CD4-positive, alpha-beta memory T cell (primary cell): ENCODE measurements at places on chromosomes 6 and 20.
A peak's percentile ranks its signal among the peaks of the same experiment; 100 is the strongest.

- no peak overlapping the region for H3K4me3 ChIP-seq
- no peak for DNase-seq
- H3K36me3 ChIP-seq: no peaks in the 10 kb centered on the region
Observed at GRCh38 chr6:1700278-1700967, 90.7 kb downstream of the FOXC1 start.

DNA sequence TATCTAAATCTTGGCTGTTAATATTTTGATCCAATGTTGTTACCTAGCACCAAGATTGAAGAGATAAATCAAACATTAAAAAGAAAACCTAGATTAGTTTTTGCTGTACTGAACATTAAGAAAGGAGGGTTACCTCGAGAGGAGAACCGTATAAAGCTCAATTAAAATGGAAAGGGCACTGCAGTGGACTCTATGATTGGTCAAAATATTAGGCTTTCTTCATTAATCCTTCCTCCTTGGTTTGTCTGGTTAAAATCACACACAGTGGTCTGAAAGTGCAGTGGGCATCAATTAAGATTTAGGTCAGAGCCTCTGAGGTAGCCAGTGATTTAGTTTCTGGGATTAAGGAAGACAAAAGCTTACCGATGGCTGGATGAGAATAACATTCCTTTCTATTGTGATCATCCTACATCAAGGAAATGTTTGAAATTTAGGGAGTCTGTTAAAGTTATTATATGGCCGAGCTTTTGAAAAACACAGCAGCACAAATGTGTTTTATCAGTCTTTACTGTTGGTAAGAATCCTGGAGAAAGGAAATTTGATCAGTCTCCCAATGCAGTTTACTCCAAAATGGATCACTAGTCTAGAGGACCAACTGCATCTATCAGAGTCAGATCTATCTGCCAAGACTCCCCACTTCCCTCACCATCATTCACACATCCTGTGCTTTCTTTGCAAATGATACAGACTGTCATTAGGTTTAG lies 134.6 kb upstream of the NEDD9 start:
- no peaks in the 10 kb centered on the region for H3K36me3 ChIP-seq
- no peaks in the 10 kb centered on the region for H3K27me3 ChIP-seq
- no peak overlapping the region for H3K4me3 ChIP-seq

GRCh38 chr6:143213859-143214376 lies 153.2 kb downstream of the AIG1 start:
- H3K4me1 ChIP-seq: no peaks in the 10 kb centered on the region
- no peak for DNase-seq
- H3K27ac ChIP-seq: no peak overlapping the region
- no peaks in the 10 kb centered on the region for H3K27me3 ChIP-seq
- H3K4me3 ChIP-seq: no peak overlapping the region

GRCh38 chr6:148440877-148441453 lies 98.3 kb downstream of the SASH1 start:
- H3K4me1 ChIP-seq: no peaks in the 10 kb centered on the region
- no peaks in the 10 kb centered on the region for H3K36me3 ChIP-seq
- no peak overlapping the region for H3K4me3 ChIP-seq
- no peak overlapping the region for H3K27ac ChIP-seq

- no peak overlapping the region for H3K27ac ChIP-seq
- no peak for DNase-seq
- no peak overlapping the region for H3K4me3 ChIP-seq
- H3K27me3 ChIP-seq: no peaks in the 10 kb centered on the region
Observed at GRCh38 chr6:44917430-44917829, 410.7 kb upstream of the RUNX2 start.

- H3K27ac ChIP-seq: no peak overlapping the region
- peaks cover 41% of the 10 kb centered on the region for H3K4me1 ChIP-seq
- H3K27me3 ChIP-seq: no peaks in the 10 kb centered on the region
- no peak for DNase-seq
- no peak overlapping the region for H3K4me3 ChIP-seq
Observed at GRCh38 chr6:33279971-33280511, 3.1 kb downstream of the B3GALT4 start.

GRCh38 chr6:37429352-37429750 lies 3.7 kb upstream of the CMTR1 start:
- DNase-seq: no peak
- no peak overlapping the region for H3K4me3 ChIP-seq
- peaks cover 4% of the 10 kb centered on the region for H3K27me3 ChIP-seq

DNA sequence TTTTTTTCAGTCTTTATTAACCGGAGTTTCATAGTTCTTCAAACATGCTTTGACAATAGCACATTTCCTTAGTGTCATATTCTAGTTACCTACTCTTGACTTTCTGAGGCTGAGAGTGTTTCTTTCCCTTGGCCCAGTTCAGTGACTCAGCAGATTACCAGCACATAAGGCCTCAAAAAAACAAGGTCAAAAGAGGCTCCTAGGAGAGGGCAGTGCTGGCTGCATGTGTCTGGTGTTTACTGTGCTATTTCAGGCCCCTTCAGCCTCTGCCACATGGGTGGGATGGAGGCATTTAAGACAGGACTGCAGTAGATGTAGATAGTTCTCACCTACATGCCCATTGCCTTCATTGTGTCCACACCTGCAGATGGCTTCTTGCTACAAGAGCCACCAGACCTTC lies 198.2 kb upstream of the SSTR4 start:
- H3K36me3 ChIP-seq: no peaks in the 10 kb centered on the region
- no peaks in the 10 kb centered on the region for H3K4me1 ChIP-seq
- no peak for DNase-seq
- H3K4me3 ChIP-seq: no peak overlapping the region
- no peaks in the 10 kb centered on the region for H3K27me3 ChIP-seq
- no peak overlapping the region for H3K27ac ChIP-seq

- no peaks in the 10 kb centered on the region for H3K4me1 ChIP-seq
- no peaks in the 10 kb centered on the region for H3K27me3 ChIP-seq
- H3K36me3 ChIP-seq: no peaks in the 10 kb centered on the region
- no peak overlapping the region for H3K4me3 ChIP-seq
- DNase-seq: no peak
Observed at GRCh38 chr6:21856844-21857243, 263.3 kb downstream of the SOX4 start.

DNA sequence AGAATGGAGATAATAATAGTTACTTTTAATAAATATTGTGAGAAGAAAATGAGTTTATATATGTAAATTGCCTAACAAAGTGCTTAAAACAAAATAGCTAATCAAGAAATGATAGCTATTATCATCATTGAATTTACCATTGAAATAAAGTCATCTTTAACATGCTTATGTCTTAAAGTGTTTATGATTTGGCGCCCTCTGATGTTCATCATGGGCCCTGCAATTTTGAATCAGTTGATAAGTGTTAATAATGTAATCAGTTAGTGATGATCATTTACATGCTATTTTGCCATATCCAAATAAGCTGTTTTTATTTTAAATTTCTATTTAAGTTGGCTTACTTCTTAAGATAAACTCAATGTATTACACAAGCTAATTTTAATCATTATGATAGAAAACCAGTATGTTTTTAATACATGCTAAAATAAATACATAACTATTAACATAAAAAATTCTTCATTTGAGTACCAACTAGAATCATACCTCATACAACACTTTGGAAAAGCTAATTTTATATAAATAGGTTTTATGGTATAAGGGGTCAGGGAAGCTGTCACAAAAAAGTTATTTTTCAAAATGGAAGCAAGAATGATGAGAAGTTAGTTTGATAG lies 39.2 kb upstream of the TPD52L1 start:
- no peak overlapping the region for H3K27ac ChIP-seq
- no peaks in the 10 kb centered on the region for H3K27me3 ChIP-seq
- no peaks in the 10 kb centered on the region for H3K36me3 ChIP-seq
- no peak overlapping the region for H3K4me3 ChIP-seq
- H3K4me1 ChIP-seq: no peaks in the 10 kb centered on the region
- peak; percentile 52 for DNase-seq

DNA sequence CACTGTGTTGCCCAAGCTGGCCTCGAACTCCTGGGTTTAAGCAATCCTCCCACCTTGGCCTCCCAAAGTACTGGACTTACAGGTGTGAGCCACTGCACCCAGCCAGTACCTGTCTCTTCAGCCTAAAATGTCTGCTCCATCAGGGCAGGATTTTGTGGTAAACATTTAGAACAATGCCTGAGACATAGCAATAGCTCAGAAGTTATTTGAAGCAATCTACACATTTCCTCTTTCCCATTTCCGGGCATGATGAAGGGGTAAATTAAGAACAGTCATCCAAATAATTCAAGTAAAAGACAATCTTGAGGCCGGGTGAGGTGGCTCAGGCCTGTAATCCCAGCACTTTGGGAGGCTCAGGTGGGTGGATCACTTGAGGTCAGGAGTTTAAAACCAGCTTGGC lies 69.0 kb upstream of the ZNF217 start:
- H3K4me1 ChIP-seq: peaks cover 26% of the 10 kb centered on the region
- no peaks in the 10 kb centered on the region for H3K36me3 ChIP-seq
- DNase-seq: no peak

DNA sequence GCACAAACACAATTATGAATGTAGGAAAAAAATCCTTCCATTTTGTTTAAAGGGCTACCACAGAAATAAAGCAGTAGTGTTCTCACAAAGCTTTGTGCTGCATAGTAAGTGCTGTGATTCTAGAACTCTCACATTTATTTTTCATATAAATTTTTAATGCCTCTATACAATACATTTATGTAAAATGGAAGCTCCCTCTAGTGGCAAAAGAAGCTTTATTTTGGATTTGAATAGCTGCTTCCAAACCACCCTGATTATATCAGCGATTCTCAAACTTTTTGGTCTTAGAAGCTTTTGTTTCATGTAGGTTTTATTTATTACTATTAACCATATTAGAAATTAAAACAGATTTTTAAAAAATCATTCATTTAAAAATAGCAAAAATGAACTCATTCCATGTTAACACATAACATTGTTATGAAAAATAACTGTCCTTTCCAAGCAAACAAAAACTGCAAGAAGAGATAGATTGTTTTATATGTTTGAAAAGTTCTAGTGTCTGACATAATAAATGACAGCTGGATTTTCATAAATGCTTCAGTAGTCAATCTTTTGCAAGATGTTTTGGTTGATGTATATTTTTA lies 38.4 kb downstream of the HS3ST5 start:
- peak; percentile 3 for DNase-seq
- no peaks in the 10 kb centered on the region for H3K4me1 ChIP-seq
- no peaks in the 10 kb centered on the region for H3K27me3 ChIP-seq
- H3K36me3 ChIP-seq: no peaks in the 10 kb centered on the region
- H3K4me3 ChIP-seq: no peak overlapping the region
- H3K27ac ChIP-seq: no peak overlapping the region

- no peaks in the 10 kb centered on the region for H3K27me3 ChIP-seq
- H3K4me1 ChIP-seq: no peaks in the 10 kb centered on the region
- no peak for DNase-seq
- H3K27ac ChIP-seq: no peak overlapping the region
- no peaks in the 10 kb centered on the region for H3K36me3 ChIP-seq
Observed at GRCh38 chr20:38584099-38584763, 3.2 kb downstream of the ADIG start.

GRCh38 chr6:139311831-139312230 lies 20.0 kb upstream of the TXLNB start:
- no peak overlapping the region for H3K27ac ChIP-seq
- no peak for DNase-seq
- H3K4me1 ChIP-seq: no peaks in the 10 kb centered on the region
- H3K27me3 ChIP-seq: no peaks in the 10 kb centered on the region
- no peaks in the 10 kb centered on the region for H3K36me3 ChIP-seq

- no peaks in the 10 kb centered on the region for H3K27me3 ChIP-seq
- peak overlapping the region; percentile 68 for H3K27ac ChIP-seq
- peak overlapping the region; percentile 56 for H3K4me3 ChIP-seq
Observed at GRCh38 chr20:63538204-63539091, 1.3 kb upstream of the PTK6 start.

GRCh38 chr6:155968921-155969320 lies 513.3 kb upstream of the NOX3 start:
- H3K4me1 ChIP-seq: peaks cover 8% of the 10 kb centered on the region
- H3K4me3 ChIP-seq: no peak overlapping the region
- no peaks in the 10 kb centered on the region for H3K36me3 ChIP-seq

- no peak for DNase-seq
- peaks cover 15% of the 10 kb centered on the region for H3K4me1 ChIP-seq
- no peaks in the 10 kb centered on the region for H3K27me3 ChIP-seq
- H3K27ac ChIP-seq: no peak overlapping the region
- H3K4me3 ChIP-seq: no peak overlapping the region
Observed at GRCh38 chr6:52990342-52990741, 4.7 kb downstream of the GSTA4 start.

DNA sequence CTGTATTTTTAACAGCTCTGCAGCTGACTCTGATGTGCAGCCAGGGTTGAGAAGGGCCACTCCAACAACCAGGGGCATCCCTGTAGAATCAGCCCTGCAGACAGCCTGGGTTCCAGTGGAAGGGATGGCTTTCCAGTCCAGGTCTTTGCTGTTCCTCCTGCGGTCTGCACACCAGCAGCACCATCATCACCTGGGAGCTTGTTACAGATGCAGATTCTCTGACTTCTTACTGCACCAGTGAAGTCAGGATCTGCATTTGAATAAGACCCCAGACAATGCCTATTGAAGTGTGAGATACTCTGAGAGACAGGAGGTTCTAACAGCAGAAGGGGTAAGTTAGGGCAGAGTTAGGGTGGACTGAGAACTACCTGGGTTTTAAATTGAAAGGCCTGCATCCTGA lies 151.3 kb downstream of the F13A1 start:
- no peak overlapping the region for H3K27ac ChIP-seq
- H3K27me3 ChIP-seq: no peaks in the 10 kb centered on the region
- H3K4me1 ChIP-seq: no peaks in the 10 kb centered on the region
- H3K36me3 ChIP-seq: no peaks in the 10 kb centered on the region
- no peak for DNase-seq

GRCh38 chr6:100167585-100167984 lies 173.6 kb upstream of the MCHR2 start:
- no peak overlapping the region for H3K4me3 ChIP-seq
- no peak for DNase-seq
- H3K36me3 ChIP-seq: no peaks in the 10 kb centered on the region
- H3K27ac ChIP-seq: no peak overlapping the region

GRCh38 chr6:99668036-99668705 lies 61.5 kb downstream of the PRDM13 start:
- no peak for DNase-seq
- no peaks in the 10 kb centered on the region for H3K4me1 ChIP-seq
- H3K27ac ChIP-seq: no peak overlapping the region

- no peaks in the 10 kb centered on the region for H3K36me3 ChIP-seq
- no peak overlapping the region for H3K4me3 ChIP-seq
- H3K27me3 ChIP-seq: no peaks in the 10 kb centered on the region
- H3K27ac ChIP-seq: no peak overlapping the region
- no peak for DNase-seq
- peaks cover 48% of the 10 kb centered on the region for H3K4me1 ChIP-seq
Observed at GRCh38 chr20:41577129-41578009, 40.8 kb downstream of the CHD6 start.

- H3K4me1 ChIP-seq: peaks cover 15% of the 10 kb centered on the region
- no peaks in the 10 kb centered on the region for H3K27me3 ChIP-seq
- H3K27ac ChIP-seq: no peak overlapping the region
- H3K36me3 ChIP-seq: no peaks in the 10 kb centered on the region
- no peak overlapping the region for H3K4me3 ChIP-seq
- DNase-seq: no peak
Observed at GRCh38 chr6:87277123-87277522, 45.3 kb upstream of the SMIM8 start.

GRCh38 chr6:160177220-160177619 lies 55.6 kb downstream of the SLC22A1 start:
- no peak overlapping the region for H3K4me3 ChIP-seq
- H3K4me1 ChIP-seq: no peaks in the 10 kb centered on the region
- no peak overlapping the region for H3K27ac ChIP-seq
- no peaks in the 10 kb centered on the region for H3K36me3 ChIP-seq
- H3K27me3 ChIP-seq: no peaks in the 10 kb centered on the region
